ENCODE measurements at places on chromosomes 5 and 9.

- DNase-seq: no peak
Measured at GRCh38 chr5:96247097-96247701, 185.8 kb downstream of the PCSK1 start.

- no peak for DNase-seq
Measured at GRCh38 chr9:95284162-95285080, 33.1 kb downstream of the FANCC start.

DNA sequence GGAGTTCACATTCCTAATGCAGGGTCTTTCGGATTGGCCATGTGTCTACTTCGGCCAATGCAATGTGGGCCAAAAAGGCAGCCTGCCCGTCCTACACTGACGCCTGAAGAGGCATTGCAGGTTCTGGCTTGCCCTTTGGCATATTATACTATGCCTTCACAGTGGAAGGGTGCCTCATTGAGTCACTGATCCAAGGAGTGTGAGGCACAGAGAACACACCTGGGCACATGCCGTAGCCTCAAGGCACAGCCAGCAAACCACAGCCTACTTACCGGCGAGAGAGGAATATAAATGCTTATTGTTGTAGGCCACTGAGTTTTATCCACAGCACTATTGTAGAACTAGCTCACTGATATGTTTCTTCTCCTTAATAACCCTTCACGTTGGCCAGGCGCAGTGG is 409.6 kb downstream of the GADD45G start:
- no peak for DNase-seq

- DNase-seq: no peak
Measured at GRCh38 chr9:73525350-73525749, 373.7 kb downstream of the ANXA1 start.

DNA sequence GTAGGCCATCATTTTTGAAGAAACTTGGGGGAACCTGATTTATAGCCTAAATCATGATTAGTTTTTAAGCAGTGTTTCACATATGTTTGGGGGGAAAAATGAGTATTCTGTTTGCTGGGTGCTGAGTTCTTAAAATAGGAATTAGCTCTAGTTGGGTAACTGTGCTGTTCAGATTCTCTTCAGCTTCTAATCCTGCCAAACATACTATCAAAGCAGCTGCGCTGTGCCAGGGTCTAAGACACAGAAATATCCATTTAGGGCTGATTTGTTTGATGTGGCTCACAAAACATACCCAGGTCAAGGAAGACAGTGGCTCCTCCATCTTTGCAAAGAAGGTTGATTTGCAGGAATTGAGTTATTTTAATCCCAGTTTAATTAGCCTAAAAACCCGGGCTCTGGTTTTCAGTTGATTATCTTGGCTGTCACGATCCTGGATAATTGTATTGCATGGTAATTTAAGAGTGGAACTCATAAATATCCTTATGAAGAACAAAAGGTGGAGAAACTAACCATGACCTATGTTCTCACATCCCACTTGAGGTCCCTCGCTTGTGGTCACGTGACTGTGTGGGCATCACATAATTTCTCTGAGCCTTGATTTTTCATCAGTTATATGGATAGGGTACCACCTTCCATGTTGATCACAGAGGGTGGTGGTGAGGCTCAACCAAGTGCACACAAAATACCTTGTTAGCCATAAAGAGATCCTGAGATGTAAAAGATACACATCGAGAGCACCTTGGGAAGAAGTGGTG is 18.7 kb downstream of the CYFIP2 start:
- DNase-seq: no peak

GRCh38 chr5:62623271-62623670 is 44.7 kb downstream of the LRRC70 start:
- no peak for DNase-seq

- DNase-seq: no peak
Measured at GRCh38 chr5:25285136-25285535, 640.4 kb upstream of the CDH10 start.

- DNase-seq: no peak
Measured at GRCh38 chr5:30866142-30866541, 327.3 kb upstream of the CDH6 start.

GRCh38 chr5:42531611-42532010 is 108.4 kb downstream of the GHR start:
- no peak for DNase-seq

- no peak for DNase-seq
Measured at GRCh38 chr5:168365581-168366081, 74.2 kb downstream of the WWC1 start.

DNA sequence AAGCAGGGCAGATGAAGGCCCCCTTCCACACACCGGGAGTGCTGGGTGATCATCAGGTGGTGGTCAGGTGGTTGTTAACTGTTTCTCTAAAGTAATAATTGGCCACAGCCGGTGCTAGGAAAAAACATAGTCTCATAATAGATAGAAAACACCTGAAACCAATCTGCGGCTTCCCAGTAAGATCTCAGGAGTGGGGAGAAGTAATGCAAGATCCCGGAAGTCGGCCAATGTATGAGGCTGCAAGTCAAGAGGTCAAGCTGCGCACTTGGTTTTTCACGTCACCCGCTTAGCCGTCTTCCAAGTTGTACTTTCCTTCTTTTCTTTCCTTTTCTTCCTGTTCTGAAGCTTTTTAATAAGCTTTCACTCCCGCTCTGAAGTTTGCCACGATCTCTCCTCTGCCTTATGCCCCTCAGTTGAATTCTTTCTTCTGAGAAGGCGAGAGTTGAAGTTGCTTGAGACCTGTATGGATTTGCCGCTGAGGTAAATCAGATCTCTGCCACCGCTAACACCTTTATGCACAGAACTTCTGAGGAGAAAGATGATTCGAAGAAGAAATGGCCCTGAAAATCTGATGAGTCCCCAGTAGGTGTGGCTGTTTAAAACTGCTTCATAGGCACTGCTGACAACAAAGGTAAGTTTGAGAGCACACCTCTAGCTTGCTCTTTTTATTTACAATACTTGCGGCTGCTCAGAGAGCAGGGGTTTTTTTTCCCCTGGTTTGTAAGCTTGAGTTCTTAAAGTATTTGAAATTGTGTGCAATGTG is 406.6 kb downstream of the FAM170A start:
- DNase-seq: no peak

DNA sequence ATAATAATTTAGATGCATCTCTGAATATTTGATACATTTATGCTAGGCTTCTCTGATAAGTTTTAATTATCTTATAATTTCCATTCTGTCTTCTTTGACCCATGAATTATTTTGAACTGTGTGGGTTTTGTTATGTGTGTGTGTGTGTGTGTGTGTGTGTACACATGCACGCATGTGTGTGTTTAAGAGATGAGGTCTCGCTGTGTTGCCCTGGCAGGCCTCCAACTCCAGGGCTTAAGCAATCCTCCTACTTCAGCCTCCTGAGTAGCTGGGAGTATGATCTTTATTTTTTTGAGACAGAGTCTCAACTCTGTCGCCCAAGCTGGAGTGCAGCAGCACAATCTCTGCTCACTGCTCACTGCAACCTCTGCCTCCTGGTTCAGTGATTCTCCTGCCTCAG is 75.4 kb downstream of the NDUFAF2 start:
- DNase-seq: no peak

GRCh38 chr9:90423661-90424193 is 218.9 kb downstream of the DIRAS2 start:
- DNase-seq: no peak

DNA sequence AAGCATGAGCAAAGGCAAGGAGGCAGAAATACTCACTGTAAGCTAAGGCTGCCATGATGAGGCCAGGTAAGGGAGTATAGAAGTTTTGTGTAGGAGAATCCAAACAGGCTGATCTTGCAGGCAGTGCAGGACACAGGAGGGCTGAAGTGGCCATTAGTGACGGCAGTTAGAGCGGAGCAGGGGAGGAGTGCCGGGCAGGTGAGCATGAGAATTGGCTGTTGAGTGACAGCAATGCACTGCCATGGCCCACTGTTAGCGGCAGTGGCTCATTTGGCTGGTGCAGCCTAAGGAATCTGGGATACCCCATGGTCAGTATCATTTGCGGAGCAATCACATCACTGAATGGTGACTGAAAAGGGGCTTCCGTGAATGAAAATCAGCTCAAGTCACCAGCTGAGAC is 22.8 kb downstream of the RGS3 start:
- DNase-seq: no peak

DNA sequence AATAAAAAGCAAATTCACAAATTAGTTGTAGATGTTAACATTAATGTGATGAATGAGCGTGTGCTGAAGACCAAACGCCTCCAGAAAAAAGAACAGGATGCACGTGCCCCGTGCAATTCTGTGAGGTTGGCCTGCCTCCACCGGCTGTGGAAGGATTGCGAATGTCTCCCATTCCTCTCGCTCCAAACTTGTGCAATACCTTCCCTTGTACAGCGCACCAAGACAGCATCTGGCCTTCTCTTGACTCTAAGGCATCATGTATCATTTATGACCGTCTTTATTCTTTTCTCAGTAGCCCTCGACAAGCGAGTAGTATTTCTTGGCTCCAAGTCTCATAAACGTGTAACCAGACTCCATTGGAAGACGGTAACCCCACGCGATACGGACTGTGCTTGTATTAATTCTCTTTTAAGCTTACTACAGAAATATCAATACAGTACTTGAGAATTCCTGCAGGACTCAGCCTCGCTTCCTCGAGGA is 1.5 kb upstream of the TESK1 start:
- no peak for DNase-seq

GRCh38 chr5:66498791-66499207 is 97.4 kb upstream of the MAST4 start:
- DNase-seq: no peak

GRCh38 chr5:133331941-133332340 is 280.1 kb downstream of the HSPA4 start:
- no peak for DNase-seq

DNA sequence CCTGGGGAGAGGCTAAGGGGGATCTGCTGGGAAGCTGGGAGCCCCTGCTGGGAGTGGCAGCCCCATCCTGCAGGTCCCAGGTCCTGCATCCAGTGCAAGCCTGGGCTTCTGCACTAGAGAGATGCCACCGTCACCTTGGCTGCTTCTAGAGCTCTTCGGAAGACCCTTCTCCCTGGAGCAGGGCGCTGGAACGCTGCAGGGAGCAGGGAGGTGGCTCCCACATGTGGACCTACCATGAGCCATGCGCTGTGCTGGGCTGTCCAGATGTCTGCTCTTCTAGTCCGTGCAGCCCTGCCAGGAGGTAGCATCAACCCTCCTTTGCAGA is 90.9 kb upstream of the PHYKPL start:
- DNase-seq: no peak

DNA sequence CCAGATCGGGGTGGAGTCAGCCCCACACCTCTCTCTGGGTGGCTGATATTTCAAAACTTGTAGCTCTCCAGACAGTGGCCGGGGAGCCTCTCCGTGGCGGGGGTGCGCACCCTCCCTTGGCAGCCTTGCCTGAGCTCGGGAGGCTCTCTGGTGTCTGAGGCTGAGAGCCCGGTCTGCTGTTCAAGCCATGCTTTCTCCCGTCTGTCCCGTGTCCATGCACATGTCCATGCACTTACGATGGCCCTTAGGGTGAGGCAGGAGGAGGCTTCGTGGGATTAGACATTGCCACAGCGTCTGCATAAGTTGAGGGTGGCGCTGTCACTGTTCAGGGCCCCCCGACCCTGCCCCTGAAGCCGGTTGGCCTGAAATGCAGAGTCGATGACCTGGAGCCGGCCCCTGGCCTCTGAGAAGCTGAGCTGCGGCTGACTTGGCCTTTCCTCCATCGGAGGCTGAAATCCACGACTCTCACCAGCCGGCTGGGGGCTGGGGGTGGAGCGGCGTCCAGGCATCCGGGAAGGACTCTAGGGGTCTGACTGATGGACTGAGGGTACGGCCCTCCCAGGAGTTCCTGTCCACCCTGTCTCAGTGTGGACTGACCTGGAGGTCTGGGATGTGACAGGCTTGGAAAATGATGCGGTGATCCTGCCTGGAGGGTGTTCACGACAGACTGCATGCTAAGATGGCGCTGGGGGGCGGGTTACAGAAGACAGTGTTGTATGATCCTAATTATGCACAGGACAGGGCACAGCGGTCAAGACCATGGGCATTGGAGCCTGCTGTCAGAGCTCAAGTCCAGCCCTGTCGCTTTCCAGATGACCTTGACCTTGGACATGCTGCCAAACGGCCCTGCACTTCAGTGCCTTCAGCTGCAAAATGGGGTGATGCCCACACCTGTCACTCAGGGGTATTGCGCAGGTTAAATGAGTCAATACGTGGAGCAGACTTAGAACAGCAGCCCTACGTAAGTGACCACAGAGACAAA is 18.3 kb upstream of the SLC2A6 start:
- DNase-seq: no peak

DNA sequence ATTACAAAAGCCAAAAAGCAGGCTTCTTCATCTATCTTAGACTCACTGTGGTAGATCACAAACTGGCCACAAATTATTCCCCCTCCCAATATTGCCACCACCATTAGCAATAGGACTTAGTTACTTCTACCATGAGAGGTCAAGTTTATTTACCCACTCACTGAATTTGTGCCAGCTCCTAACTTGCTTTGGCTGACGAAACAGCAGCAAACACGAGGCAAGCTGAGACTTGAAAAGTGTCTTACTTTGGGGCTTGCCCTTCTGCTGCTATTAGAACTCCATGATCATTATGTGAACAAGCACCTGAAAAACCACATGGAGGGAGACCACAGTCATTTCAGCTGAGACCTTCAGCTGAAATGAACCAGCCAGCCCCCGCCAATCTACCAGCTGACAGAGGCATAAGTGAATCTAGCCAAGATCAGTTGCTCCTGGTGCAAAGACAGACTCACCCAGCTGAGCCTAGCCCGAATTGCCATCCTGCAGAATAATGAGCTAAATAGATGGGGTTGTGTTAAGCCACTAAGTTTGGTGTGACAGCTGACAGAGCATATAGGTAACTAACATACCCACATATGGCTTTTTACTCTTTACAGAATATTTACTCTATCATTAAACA is 5.7 kb downstream of the WDR41 start:
- DNase-seq: no peak

DNA sequence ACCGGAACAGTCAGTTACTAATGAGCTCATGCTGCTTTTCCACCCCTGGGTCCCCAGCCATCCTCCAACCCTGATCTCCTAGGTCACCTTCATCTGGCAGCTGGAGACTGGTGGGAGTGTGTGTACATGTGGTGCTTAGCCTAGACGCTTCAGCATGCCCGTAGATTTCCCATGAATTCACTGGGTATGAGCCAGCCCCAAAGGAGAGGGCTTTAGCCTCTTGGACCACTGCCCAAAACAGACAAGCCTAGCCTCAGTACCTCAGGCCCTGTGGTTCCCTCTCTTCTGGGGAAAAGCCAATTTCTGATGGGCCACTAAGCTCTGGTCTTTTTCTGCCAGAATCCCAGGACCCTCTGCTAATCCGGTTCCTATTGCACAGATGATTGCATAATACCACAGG is 48.0 kb upstream of the ASTN2 start:
- DNase-seq: no peak

GRCh38 chr5:160520609-160521391 is 99.1 kb downstream of the PTTG1 start:
- no peak for DNase-seq

DNA sequence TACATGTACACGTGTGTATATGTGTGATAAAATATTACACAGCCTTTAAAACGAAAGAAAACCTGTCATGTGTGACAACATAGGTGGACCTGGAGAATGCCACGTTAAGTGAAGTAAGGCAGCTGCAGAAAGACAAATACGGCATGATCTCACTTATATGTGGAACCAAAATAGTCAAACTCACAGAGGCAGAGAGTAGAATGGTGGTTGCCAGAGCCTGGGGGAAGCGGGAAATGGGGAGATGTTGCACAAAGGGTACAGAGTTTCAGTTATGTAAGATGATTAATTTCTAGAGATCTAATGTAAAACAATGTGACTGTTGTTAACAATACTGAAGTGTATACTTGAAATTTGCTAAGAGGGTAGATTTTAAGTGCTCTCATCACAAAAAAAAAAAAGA is 34.8 kb downstream of the ADAMTS12 start:
- no peak for DNase-seq

GRCh38 chr9:92064711-92065110 is 50.5 kb downstream of the SPTLC1 start:
- DNase-seq: no peak
